Activated naive CD8-positive, alpha-beta T cell treated with anti-CD3 and anti-CD28 coated beads for 36 hours (primary cell): ENCODE measurements at places on chromosomes 2 and 18.

GRCh38 chr2:106995556-106995955 lies 109.6 kb upstream of the ST6GAL2 start:
- no peak for DNase-seq

GRCh38 chr2:64769392-64770044 lies 115.8 kb upstream of the SERTAD2 start:
- no peak for DNase-seq

DNA sequence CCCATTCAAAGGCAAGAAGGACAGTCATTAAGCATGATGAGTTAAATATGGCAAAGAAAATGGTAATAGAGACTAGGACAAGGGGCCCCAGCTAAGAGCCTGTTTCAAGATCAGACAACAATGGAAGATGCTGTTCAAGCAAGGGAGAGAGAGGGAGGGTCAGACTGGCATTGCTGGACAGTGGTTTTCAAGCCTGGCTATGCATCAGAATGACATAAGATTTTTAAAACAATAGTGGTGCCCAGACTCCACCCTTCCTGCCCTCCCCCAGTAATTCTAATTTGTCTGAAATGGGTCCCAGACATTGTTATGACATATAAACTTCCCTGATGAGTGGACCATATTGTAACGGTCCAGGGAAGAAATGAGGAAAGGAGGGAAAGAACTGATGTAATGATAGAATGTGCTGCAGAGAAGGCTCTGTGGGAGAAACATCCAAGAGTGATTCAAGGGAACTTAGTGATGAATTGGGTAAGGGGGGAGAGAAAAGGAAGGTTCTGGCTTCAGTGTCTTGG lies 112.9 kb upstream of the TRIB2 start:
- DNase-seq: no peak

DNA sequence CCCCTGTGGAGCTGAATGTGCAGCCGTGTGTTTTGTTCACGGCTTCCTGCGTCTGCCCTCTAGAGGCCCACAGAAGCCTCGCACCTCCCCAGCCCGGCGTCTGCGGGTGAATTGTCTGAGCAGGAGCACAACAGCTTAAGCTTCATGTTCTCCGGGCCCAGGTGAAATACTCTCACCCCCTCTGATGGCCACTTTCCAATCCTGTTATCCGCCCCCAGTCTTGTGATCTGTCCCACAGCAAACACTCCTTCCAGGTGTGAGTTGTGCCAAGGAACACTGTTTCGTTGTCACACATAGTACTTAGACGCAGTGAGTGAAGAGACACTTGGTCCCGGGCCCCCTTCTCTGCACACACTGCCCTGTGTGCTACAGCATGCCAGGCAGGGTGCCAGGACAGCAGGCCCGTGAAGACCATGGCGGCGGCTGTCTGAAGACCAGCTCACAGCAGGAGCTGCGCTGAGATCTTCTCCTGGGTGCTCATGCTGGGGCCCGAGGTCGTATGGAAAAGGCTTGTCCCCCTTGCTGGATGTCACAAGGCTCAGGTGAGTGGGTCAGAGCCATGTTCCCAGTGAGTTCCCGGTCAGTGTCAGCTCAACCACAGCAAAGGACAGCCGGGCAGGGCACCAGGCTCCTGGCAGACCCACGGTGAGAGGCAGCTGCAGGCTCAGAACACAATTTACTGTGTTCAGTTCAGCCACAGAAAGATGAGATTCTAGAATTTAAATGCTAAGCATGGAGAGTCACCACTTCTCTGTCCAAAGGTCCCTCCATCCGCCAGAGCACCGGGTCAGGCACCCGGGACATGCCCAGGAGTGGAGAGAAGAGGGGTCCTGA lies 6.8 kb upstream of the PXDN start:
- peak; percentile 36 for DNase-seq

DNA sequence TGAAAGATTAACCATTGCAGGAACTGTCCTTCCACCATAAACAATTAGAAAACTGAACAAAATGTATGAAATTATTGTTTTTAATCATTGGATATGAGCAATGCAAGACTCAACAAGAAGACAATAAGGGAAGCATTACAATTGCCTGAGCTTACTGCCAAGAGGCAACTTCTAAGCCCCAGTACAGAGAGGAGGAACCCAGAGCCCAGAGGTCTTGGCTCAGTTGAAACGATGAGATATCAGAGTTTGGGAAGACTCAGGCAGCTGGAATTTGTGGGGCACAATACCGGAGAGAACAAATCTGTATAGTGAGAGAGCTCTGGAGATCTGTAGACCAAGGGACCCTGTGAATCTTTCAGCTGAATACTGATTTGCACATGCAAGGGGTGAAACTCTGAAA lies 80.6 kb upstream of the ZFP36L2 start:
- DNase-seq: no peak
